ENCODE measurements at places on chromosomes 11 and 22. TPM values are rescaled to one million over a fixed set of nuclear protein-coding genes. Genes with fewer than 3 reads are reported as not detected.

The ZBTB44 gene
- total RNA-seq, result 45.8 TPM

The DRD2 gene
- total RNA-seq, result not detected

The PATE2 gene
- 0.18 TPM for total RNA-seq

The GPR83 gene
- total RNA-seq, result not detected

The TSSC4 gene
- total RNA-seq, result 19.6 TPM

The OR51L1 gene
- 0.33 TPM for total RNA-seq

The PDGFD gene
- total RNA-seq, result 37.4 TPM

The BAIAP2L2 gene
- 3.2 TPM for total RNA-seq

The SCGB1C1 gene
- total RNA-seq, result not detected

The ACAD8 gene
- total RNA-seq, result 15.2 TPM

The MS4A7 gene
- not detected for total RNA-seq

The OR52K1 gene
- not detected for total RNA-seq

The APOBEC3C gene
- 5.2 TPM for total RNA-seq

The CD44 gene
- total RNA-seq, result 242 TPM

The HBG1 gene
- not detected for total RNA-seq

The KCNQ1 gene
- not detected for total RNA-seq

The MS4A12 gene
- not detected for total RNA-seq

The FGF4 gene
- total RNA-seq, result 0.08 TPM

The MRPL23 gene
- 55.2 TPM for total RNA-seq

The PTDSS2 gene
- 51.6 TPM for total RNA-seq

The C11orf86 gene
- not detected for total RNA-seq

All from fibroblast of the aortic adventitia (primary cell).